ENCODE measurements at places on chromosomes 7 and 10. TPM values are rescaled to one million over a fixed set of nuclear protein-coding genes. Genes with fewer than 3 reads are reported as not detected.
A peak's percentile ranks its signal among the peaks of the same experiment; 100 is the strongest.

DNA sequence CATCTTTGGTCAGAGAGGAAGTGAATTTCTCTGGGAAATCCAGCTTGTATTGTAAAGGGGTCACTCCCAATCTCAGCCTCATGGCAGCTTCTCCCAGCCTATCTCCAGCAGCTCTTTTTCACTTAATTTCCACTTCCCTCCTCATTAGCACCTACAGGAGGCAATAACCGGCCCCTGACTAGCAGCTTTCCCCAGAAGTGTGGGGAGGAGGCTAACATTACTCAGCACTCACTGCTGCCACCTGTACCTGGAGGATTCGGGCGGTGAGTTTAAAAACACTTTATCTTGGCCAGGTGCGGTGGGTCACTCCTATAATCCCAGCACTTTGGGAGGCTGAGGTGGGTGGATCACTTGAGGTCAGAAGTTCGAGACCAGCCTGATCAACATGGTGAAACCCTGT is 3.8 kb downstream of the NODAL start:
- H3K4me3 ChIP-seq, result no peak overlapping the region
- no peaks in the 10 kb centered on the region for H3K36me3 ChIP-seq
- peaks cover 38% of the 10 kb centered on the region for H3K27me3 ChIP-seq
- DNase-seq, result no peak

Gene LEP
- 0.14 TPM for total RNA-seq

- H3K36me3 ChIP-seq, result no peaks in the 10 kb centered on the region
- H3K4me1 ChIP-seq, result peaks cover 52% of the 10 kb centered on the region
- peak overlapping the region; percentile 84 for H3K27ac ChIP-seq
- no peaks in the 10 kb centered on the region for H3K27me3 ChIP-seq
Measured at GRCh38 chr10:72031706-72032105, 56.6 kb downstream of the SPOCK2 start.

DNA sequence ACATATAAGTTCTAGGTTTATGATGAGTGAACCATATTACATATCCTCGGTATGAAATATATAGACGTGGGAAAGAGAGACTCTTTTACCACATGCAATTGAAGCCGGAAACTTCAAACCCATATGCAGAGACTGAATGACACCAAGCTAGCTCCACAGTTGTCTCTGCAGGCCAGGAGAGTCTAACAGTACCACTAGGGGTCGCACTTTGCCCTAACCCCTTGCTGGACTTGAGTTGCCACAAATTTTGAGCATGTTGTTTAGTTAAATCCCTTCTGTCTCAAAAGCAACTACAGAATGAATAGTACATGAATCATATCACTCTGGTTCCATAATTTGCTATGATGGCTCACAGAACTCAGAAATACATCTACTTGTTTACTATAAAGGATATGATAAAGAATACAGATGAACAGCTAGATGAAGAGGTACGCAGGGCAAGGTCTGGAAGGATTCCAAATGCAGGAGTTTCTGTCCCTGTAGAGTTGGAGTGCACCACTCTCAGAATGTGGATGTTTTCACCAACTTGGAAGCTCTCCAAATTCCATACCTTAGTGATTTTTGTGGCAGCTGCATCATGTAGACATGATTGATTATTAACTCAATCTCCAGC is 112.4 kb upstream of the YAE1 start:
- peaks cover 49% of the 10 kb centered on the region for H3K27me3 ChIP-seq
- no peaks in the 10 kb centered on the region for H3K4me1 ChIP-seq
- H3K36me3 ChIP-seq, result no peaks in the 10 kb centered on the region
- H3K4me3 ChIP-seq, result no peak overlapping the region
- no peak overlapping the region for H3K27ac ChIP-seq

GRCh38 chr7:33191340-33191739 is 62.0 kb downstream of the BBS9 start:
- H3K27me3 ChIP-seq, result no peaks in the 10 kb centered on the region
- no peak overlapping the region for H3K4me3 ChIP-seq
- no peak for DNase-seq
- no peaks in the 10 kb centered on the region for H3K36me3 ChIP-seq
- peaks cover 4% of the 10 kb centered on the region for H3K4me1 ChIP-seq

- DNase-seq, result no peak
- H3K4me1 ChIP-seq, result no peaks in the 10 kb centered on the region
- no peak overlapping the region for H3K27ac ChIP-seq
- peaks cover 23% of the 10 kb centered on the region for H3K27me3 ChIP-seq
Measured at GRCh38 chr10:86117051-86117450, 249.5 kb downstream of the GRID1 start.

- DNase-seq, result no peak
- H3K36me3 ChIP-seq, result no peaks in the 10 kb centered on the region
- H3K27me3 ChIP-seq, result no peaks in the 10 kb centered on the region
- no peak overlapping the region for H3K4me3 ChIP-seq
- H3K27ac ChIP-seq, result no peak overlapping the region
- peaks cover 18% of the 10 kb centered on the region for H3K4me1 ChIP-seq
Measured at GRCh38 chr7:67661-68395, 124.5 kb upstream of the FAM20C start.

Gene CUTC
- 41.0 TPM for total RNA-seq

DNA sequence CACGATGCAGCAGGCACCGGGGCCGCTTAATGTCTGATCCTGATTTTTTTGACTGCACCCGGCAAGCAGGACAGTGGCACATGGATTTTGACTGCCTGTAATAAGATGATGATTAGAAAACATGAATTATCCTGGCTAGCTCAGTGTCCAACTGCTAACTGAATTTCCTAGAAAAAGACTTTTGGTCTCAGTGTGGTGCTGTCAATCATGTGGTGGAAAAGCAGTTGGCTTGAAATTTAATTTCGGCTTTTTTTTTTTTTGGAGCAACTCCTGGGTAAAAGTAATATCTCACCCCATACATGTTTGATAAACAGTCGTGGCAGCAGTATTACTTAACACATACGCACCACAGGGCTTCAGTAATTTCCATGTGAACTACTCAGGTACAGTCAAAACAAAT is 227.7 kb downstream of the FANK1 start:
- H3K36me3 ChIP-seq, result no peaks in the 10 kb centered on the region
- H3K4me3 ChIP-seq, result no peak overlapping the region

GRCh38 chr7:120550494-120551048 is 277.6 kb downstream of the KCND2 start:
- no peaks in the 10 kb centered on the region for H3K27me3 ChIP-seq
- no peaks in the 10 kb centered on the region for H3K36me3 ChIP-seq
- H3K4me3 ChIP-seq, result no peak overlapping the region
- H3K4me1 ChIP-seq, result no peaks in the 10 kb centered on the region
- DNase-seq, result no peak

Gene AOC1
- total RNA-seq, result 0.36 TPM

GRCh38 chr7:146772601-146773000 is 656.0 kb downstream of the CNTNAP2 start:
- H3K36me3 ChIP-seq, result no peaks in the 10 kb centered on the region

Gene KAZALD1
- 5.1 TPM for total RNA-seq

DNA sequence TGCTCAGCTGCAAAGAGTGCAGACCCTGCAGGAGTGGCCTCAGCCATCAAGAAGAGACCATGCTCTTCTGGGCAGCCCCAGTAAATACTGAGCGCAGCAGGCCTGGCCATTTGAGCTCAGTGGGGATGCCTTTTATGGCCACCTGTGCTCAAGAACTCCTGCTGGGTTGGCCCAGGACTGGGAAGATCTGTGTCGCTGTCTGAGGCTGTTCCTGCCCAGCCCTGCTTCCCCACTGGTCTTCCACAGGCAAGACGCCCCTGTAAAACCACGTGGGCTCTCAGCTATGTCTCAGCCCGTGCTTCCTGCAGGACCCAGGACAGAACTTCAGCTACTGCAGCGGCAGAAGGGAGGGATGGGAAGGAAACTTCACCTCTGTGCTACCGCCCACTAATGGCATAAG is 10.5 kb upstream of the PPIF start:
- no peak overlapping the region for H3K4me3 ChIP-seq
- no peak overlapping the region for H3K27ac ChIP-seq
- no peak for DNase-seq

Gene BRAF
- 18.8 TPM for total RNA-seq

- H3K27ac ChIP-seq, result no peak overlapping the region
- DNase-seq, result no peak
- H3K4me1 ChIP-seq, result no peaks in the 10 kb centered on the region
- H3K36me3 ChIP-seq, result no peaks in the 10 kb centered on the region
- H3K4me3 ChIP-seq, result no peak overlapping the region
- no peaks in the 10 kb centered on the region for H3K27me3 ChIP-seq
Measured at GRCh38 chr10:77062381-77062780, 575.2 kb downstream of the KCNMA1 start.

Gene ZNF425
- total RNA-seq, result 0.58 TPM

GRCh38 chr7:94338921-94339371 is 55.7 kb upstream of the COL1A2 start:
- no peak for DNase-seq
- H3K36me3 ChIP-seq, result no peaks in the 10 kb centered on the region
- no peaks in the 10 kb centered on the region for H3K4me1 ChIP-seq
- no peaks in the 10 kb centered on the region for H3K27me3 ChIP-seq
- H3K4me3 ChIP-seq, result no peak overlapping the region
- no peak overlapping the region for H3K27ac ChIP-seq

DNA sequence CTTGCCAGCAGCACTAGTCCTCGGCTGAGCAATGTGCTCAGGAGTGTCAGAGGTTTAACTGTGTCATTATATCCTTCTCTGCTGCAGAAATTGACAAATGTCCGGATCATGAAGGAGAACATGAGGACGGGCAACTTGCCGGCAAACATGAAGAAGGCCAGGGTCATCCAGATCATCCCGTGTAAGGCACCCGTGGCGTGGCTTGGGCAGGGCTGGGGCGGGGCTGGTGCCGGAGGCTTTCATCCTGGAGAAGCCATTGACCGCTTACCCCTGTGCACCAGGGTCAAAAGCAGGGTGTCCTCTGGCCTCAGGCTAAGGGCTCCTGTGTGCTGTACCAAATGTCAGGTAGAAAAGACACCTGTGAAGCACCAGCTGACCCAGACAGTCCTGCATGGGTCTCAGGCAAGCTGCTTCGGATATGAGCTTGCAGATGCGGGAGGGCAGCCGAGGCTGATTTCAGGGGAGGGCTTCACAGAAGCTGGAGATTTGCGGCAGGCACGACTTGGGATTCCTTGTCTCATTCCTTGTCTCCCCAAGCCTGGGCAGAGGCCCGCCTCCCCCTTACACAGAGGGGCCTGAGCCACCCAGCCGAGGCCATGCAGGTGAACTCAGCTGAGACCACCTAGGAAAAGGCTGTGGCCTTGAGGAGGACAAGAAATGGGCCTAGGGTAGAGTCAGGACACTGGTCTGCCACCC is 55.4 kb downstream of the MKI67 start:
- peaks cover 84% of the 10 kb centered on the region for H3K36me3 ChIP-seq
- DNase-seq, result no peak
- peaks cover 8% of the 10 kb centered on the region for H3K4me1 ChIP-seq
- H3K4me3 ChIP-seq, result no peak overlapping the region
- no peaks in the 10 kb centered on the region for H3K27me3 ChIP-seq
- H3K27ac ChIP-seq, result no peak overlapping the region

Gene SPDYE6
- not detected for total RNA-seq

Gene ST8SIA6
- total RNA-seq, result 10.1 TPM

DNA sequence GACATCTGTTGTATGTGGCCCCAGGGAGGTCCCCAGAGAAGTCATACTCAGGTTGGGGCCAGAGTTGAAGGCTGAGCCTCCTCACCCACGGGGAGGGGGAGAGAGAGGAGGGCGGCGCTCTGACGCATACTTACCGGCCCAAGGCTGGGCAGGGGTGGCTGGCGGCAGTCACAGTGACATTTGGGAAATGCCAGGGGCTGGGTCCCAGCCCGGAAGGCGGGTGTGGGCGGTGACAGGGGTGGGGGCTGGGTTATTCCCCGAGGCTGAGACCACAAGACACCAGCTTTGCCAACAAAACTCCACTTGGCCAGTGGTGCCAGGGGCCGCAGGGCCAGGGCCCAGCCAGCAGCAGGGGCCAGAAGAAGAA is 41.1 kb downstream of the RASGEF1A start:
- peaks cover 56% of the 10 kb centered on the region for H3K27me3 ChIP-seq
- peak; percentile 6 for DNase-seq
- peaks cover 16% of the 10 kb centered on the region for H3K4me1 ChIP-seq

Gene MBL2
- not detected for total RNA-seq

DNA sequence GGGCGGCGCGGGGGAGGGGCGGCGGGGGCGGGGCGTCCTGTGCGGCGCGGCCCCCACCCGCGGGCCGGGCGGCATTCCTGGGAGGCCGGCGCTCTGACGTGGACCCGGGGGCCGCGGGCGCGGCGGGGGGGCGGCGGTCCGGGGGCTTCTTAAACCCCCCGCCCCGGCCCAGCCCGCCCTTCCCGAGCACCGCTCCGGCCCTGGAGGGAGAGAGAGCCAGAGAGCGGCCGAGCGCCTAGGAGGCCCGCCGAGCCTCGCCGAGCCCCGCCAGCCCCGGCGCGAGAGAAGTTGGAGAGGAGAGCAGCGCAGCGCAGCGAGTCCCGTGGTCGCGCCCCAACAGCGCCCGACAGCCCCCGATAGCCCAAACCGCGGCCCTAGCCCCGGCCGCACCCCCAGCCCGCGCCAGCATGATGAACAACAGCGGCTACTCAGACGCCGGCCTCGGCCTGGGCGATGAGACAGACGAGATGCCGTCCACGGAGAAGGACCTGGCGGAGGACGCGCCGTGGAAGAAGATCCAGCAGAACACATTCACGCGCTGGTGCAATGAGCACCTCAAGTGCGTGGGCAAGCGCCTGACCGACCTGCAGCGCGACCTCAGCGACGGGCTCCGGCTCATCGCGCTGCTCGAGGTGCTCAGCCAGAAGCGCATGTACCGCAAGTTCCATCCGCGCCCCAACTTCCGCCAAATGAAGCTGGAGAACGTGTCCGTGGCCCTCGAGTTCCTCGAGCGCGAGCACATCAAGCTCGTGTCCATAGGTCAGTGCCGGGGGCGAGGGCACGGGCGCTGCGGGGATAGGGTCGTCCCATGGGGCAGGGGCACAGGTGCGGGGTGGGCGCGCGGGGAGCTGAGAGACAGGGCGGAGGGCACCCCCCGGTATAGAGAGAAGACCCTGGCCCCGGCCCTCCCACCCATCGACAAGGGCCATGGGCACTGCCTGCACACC is at the start of gene FLNC:
FLNC (plus strand) TSS at position 176 of the 947 bp plus-strand sequence; CDS start at position 408, 232 bp downstream.
- H3K36me3 ChIP-seq, result peaks cover 8% of the 10 kb centered on the region
- peaks cover 5% of the 10 kb centered on the region for H3K27me3 ChIP-seq
- peak; percentile 70 for DNase-seq
- H3K27ac ChIP-seq, result peak within 1 kb of the TSS; percentile 96

DNA sequence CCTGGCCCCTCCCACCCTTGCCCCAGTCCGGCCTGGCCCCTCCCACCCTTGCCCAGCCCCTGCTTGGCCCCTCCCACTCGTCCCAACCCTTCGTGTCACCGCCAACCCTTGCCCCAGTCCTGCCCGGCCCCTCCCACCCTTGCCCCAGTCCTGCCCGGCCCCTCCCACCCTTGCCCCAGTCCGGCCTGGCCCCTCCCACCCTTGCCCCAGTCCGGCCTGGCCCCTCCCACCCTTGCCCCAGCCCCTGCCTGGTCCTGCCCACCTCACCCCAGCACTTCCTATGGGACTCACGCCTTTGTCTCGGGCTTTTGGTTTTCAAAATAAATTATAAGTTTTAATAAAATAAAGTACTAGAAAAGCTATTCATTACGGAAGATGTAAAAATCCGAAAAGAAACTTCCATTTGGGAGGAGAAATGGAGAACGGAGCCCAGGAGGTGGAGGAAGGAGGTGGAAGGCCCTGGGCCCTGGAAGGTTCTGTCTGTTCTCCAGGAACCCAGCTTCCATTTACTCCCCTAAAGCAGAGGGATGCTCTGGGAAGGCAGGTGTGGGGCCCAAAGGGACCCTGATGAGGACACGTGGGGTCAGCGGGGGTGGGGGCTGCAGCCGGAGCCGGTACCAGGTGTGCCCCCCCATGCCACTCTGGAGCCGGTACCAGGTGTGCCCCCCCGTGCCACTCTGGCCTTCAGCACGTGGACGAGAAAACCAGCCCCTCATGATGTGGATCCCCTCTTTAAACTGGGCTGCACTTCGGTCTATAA is 52.2 kb downstream of the PWWP2B start:
- H3K36me3 ChIP-seq, result no peaks in the 10 kb centered on the region
- H3K27me3 ChIP-seq, result no peaks in the 10 kb centered on the region
- no peak for DNase-seq
- H3K4me3 ChIP-seq, result no peak overlapping the region
- H3K27ac ChIP-seq, result no peak overlapping the region

All from left ventricle myocardium inferior (tissue), 1 donor.